ENCODE measurements at places on chromosomes 3 and 15.

DNA sequence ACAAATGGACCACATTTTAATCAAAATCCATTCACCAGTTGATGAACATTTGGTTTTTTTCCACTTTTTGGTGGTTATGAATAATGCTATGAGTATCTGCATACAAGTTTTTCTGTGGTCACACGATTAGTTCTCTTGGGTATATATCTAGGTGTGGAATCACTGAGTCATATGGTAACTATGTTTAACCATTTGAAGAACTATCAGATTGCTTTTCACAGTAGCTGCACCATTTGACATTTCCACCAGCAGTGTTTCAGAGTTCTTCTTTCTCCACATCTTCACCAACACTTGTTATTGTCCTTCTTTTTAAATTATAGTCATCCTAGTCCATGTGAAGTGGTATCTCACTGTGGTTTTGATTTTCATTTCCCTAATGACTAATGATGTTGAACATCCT, 33.3 kb upstream of the ATG7 start:
- DNase-seq: no peak

DNA sequence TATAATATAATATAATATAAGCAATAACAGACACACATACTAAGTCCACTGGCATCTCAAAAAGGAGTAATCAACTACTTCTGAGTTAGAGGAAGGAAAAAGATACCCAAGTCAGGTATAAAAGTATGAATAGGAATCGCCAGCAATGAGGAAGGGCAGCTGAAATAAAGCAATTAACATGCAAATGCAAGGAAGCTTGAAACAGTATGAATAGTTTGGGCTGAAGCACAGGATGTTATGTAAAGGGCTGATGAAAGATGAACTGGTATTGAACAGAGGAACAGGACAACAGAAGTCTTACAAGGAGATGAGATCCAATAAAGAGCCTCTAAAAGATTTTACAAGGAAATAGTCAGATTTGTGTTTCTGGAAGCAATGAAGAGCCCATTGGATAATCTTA, 7.1 kb downstream of the COPS2 start:
- no peak for DNase-seq

GRCh38 chr3:188890572-188891270, 281.1 kb upstream of the TPRG1 start:
- DNase-seq: no peak

GRCh38 chr15:28107111-28107903, 8.2 kb upstream of the OCA2 start:
- DNase-seq: no peak

DNA sequence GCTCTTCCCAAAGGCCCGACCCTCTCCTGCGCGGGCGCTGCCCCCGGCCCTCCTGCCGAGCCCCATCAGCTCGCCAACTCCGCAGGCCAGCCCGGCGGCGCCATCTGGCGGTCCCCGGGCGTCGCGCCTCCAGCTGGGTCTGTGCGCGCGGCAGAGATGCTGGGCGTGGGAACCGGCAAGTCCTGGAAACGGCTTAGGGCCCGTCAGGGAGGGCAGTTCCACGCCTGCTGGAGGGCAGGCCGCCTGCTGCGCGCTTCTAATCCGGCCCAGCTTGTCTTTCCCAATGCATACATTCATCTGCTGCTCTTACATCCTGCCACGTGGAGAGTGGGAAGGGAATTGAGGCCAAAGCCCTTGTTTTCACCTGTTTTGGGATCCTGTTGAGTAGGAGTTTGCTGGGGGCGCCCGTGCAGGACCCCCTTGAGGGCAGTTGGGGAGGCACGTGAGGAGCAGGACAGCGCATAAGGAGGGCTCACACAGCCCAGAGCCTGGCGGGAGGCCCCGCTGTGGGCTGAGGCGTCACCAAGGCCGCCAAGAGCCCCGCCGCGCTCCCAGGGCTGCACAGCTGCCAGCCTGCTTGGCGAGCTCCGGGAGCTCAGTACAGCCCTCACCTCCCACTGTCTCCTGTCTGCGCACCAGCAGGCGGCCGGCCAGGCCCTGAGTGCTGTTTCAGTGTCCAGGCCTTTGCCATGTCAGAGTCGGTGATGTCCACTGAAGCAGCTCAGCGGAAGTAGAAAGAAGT, 165.6 kb downstream of the NSMCE3 start:
- peak; percentile 89 for DNase-seq

- DNase-seq: no peak
Measured at GRCh38 chr15:37771465-37771864, 163.0 kb upstream of the TMCO5A start.

DNA sequence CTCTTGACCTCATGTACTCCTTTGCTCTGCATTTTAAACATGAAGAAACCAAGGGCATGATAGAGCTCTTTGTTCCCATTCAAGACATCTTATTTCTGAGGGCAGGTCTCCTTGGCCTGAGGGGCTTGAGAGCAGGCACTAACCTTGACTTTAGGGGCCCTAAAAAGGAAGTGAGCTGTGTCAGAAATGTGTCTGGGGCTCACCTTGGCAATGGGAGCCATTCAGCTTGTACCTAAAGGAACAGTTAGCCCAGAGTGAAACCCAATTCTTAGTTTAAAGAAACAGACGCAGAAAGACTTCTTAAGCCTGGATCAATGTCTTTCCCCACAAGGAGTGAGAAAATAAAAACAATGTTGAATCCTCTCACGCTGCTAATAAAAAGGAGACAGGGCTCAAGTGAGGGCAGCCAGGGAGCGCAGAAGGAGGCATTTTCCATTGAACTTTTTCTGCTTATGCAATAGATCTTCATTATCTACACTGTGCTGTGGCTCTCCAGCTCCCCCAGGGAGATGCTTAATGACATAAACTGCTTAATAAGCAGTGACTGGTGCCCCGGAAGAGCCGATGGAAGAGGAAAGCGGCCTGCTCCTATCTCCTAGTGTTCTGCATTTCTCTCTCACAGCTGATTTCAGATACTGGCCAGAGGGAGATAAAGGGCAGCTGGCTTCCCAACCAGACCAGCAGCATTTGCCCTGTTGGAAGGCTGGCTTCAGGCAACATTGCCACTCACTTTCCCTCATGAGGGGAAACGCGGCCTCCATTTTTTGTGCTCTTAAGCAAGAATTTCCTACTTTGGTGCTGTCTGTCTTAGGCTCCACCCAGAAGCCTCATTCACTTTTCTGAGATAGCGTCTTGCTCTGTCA, 152.0 kb downstream of the OPA1 start:
- DNase-seq: no peak

- DNase-seq: no peak
Measured at GRCh38 chr3:31106204-31106603, 211.7 kb upstream of the GADL1 start.

DNA sequence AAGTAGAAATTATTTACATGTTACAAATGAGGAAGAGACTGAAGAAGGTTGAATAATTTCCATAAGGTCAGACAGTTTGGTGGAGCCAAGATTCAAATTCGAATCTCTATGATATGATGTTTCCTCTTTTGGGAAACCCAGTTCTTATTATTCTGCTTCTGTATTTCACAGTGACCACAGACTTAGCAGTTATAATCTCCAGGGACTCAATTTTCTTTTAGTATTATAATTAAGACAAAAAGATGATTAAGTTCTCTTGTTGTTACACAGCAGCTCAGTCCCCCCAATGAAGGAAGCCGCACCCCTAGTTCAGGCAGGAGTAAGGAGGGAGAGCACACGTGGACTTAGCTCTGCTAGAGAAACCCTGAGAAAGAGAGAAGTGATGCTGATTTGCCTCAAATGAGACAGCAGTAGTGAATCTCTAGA, 130.6 kb downstream of the CCNL1 start:
- no peak for DNase-seq

All from brain pericyte (primary cell).